ENCODE measurements at places on chromosomes 1 and 21.

DNA sequence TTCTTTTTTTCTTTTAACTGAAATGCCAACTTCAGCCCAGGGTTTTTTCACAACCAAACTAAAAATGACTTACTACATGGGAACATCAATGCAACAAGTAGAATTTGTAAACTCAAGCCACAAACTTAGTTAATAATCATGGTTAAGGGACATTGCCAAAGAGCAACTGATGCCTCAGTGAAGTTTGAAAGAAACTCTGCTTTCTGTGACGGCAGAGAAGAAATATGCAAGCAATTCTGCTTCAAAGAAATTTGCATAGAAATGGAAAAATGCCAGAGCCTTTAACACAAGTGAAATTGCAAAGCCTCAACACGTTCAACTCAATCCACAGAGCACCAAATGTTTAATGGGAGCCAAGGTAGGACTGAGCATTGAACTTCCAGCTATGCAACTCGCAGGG is 5.0 kb upstream of the CHD5 start:
- DNase-seq, result peak; percentile 65

- DNase-seq, result no peak
Measured at GRCh38 chr21:34343838-34344381, 19.9 kb upstream of the KCNE2 start.

DNA sequence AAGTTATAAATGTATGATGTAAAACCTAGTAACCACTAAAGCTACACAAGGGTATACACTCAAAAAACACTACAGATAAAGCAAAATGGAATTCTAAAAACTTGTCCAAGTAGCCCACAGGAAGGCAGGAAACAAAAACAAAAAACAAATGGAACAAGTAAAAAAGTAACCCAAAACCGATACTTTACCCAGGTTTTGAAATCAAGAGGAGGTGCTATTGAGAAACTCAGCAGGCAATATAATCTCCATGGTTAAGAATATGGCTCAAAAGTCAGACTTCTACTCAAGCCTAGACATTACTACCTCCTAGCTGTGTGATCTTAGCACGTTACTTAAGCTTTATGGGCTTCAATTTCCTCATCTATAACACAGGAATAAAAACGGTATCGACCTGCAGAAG is 13.3 kb downstream of the RBBP5 start:
- DNase-seq, result no peak

DNA sequence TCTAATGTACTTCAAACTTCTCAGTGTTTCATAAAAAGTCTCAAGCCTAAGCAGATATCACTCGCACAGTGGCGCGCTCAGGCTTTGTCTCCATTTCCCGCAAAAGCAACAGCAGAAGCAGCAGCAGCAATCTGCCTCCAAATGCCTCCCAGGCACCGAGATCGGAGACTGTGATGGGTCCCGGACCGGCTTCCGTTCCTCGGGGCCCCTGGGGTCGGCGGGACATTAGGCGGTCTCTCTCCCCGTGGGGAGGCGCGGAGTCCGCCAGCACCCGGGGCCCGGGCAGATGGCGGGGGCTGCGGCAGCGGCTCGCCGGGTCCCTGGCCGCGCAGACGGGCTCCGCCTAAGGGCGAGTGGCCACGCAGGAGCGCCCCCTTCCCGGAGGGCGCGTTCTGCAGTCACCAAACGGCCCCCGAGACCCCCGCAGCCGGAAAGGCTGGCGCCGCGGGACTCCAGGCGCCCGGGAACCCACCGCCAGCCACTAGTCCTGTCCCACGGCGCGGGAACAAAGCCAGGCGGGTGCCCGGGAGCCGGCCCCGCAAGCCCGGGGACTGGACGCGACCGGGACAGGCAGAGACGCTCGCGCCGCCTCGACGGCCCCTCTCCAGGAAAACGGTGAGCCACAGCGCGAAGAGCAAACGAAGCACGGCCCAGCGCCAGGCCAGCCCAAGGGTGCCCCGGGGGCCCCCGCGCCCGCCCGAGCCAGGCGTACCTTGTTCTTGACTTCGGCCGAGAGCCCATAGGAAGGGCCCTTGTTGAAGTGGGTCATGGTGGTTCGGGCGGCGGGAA is 590 bp downstream of the CNN3 start:
- DNase-seq, result no peak

DNA sequence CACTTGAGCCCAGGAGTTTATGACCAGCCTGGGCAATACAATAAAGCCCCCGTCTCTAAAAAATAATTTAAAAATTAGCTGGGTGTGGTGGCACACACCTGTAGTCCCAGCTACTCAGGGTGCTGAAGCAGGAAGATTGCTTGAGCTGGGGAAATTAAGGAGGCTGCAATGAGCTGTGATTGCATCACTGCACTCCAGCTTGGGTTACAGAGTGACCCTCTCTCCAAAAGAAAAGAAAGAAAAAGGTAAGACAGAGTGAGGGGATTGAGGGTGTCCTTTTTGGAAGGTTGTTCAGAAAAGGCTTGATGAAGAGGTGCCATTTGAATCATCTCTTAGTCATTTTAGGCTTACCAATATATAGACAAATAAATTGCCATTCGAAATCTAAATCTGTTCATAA is 4.0 kb upstream of the SRRM1 start:
- no peak for DNase-seq

DNA sequence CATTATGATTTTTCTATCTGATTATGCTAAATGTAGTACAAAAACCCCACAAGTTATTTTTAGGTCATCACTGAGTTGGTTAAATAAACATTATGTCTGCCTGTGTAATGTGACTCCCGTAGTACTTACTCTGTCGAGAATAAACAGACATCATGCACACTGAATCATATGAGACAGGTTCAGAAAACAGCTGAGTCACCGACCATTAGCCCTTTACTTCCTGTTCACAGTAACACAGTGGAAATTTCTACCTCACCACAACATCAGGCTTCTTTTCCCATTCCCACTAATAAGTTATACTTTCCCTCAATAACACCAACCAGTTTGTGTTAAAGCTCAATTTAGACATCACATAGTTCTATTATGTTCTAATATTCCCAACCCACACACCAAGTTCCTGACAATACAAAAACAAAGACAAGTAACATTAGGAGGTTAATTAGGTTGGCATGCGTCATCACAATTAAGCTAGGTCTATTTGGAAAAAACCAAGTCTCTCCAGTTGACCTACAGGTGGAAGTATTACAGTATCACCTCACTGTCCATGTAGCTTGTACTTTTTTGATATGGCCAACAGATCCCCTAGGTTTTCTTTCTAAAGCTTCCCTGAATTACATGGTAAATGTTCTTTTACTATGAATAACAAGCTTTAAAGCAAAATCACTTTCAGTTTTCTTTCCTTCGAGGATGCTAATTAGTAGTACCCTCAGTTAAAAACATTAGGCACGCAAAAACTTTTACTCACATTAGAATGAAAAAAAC is 154.2 kb downstream of the EIF4G3 start:
- peak; percentile 96 for DNase-seq

- DNase-seq, result no peak
Measured at GRCh38 chr1:246769306-246769705, 45.1 kb downstream of the SCCPDH start.

GRCh38 chr1:97942161-97943123 is 21.6 kb upstream of the DPYD start:
- no peak for DNase-seq

DNA sequence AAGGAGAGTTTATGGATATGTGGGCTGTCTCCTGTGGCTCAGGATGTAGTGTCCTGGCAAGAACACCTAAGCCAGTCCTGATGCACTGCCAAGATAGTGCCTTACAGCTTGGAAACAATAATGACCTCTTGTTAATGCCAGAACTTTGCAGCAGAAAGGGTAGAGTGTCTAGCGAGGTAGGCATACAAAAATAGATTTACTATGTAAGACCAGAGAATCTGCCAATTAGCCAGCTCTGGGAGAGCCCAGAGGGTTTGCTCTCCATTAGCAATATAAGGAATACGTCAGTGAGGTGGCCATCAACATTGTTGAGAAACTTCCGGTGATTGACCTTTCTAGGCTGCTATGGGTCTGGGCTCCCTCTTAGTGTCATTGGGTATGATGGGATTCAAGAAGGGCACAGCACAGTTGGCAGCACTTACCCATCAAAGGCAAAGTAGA is 178.5 kb upstream of the GALNT2 start:
- DNase-seq, result no peak

GRCh38 chr1:113675302-113675701 is 84.0 kb downstream of the PHTF1 start:
- no peak for DNase-seq

DNA sequence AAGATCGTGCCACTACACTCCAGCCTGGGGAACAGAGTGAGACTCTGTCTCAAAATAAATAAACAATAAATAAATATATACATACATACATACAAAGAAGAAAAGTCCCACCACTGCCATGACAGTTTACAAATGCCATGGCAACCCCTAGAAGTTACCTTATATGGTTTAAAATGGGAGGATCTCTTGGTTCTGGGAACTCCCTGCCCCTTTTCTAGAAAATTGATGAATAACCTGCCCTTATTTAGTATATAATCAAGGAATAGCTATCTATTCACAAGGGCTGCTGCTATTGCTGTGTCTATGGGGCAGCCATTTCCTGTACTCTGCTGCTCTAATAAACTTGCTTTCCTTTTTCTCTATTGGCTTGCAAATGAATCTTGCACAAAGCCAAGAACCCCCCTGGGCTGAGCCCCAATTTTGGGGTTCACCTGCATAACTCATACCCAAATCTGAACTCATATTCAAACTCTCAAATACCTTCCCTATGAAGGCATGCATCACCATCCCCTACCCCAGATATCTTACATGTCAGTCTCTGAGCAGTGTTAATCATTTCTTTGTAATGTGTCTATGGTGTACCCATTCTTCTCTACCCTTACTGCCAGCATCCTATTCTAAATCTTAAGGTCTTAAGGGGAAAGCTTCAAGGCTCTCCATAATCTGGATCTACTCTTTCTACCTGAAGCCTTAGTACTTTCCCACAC is 9.0 kb downstream of the GON4L start:
- no peak for DNase-seq

- DNase-seq, result no peak
Measured at GRCh38 chr1:157137046-157137407, 1.2 kb downstream of the ETV3 start.

- no peak for DNase-seq
Measured at GRCh38 chr1:165490175-165490574, 45.2 kb upstream of the RXRG start.

- no peak for DNase-seq
Measured at GRCh38 chr1:168552961-168553360, 9.2 kb upstream of the XCL2 start.

- no peak for DNase-seq
Measured at GRCh38 chr1:108585313-108585712, 25.4 kb downstream of the EEIG2 start.

DNA sequence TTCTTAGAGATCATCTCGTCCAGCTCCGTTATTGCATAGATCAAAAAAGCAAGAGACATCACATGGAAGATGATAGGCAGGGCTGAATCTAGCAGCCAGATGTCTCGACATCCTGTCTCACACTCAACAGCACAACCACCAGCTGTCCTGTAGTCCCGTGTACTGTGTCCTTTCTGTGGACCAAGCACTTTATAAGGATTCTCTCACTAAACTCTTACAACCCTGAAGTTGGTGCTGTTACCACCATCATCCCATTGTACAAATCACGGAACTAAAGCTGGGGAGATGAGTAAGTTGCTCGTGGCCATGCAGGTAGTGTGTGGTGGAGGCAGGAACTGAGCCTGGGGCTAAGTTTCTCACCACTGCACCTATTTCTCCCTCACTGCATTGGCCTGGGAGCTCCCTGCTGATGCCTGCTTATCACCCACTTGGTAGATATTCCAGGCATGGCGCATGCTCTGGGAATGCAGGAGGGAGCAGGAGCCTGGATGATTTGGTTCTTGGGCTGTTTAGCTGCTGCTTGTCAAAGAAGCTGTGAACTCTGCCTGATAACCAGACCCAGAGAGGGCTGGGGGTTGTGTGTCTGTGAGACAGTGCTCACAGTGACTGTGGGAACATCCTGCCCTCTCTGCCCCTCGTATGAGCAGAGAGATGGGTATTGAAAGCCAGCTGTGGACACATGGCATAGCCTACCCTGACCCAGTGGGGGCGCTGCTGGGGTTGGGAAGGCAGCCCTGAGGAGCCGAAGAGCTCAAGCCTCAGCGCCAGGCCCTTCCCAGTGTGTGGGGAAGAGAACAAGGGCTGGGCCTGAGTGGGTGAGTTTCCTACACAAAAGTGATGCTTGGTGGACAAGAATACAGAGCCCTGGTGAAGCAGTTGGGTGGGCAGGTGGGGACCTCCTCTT is 13.6 kb downstream of the PPFIA4 start:
- DNase-seq, result no peak

DNA sequence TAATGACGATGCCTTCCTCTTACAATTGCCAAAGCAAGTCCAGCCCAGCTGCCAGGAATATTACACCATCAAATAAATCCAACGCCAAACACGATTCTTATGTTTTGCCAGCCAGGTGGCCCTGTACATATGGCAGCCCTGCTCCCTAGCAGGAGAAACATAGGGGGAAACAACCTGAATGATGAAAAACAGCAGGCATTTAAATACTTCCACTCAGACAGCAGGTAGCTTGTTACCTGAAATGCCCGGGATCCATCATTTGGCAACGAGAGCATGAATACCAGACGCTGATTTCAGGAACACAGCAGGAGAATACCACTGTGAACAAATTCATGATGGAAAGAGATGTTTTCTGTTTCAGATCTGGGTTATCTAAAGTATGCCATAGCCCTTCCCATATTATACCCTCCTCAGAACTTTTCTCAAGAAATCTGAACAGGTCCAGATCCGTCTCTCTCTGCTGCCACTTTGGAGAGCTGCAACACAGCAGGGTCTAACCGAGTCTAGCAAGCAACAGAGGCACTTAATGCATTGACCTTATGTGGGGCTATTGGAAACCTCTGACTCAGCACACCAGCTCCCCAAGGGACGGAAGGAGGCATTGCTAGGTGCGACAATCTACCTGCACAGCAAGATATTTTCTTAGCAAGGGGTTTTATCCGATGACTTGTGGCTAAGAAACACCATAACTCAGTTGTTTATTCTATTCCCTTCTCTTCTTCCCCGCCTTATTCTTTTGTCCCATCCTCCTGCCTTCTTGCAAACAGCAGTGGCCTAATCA is 166.3 kb downstream of the BARHL2 start:
- DNase-seq, result no peak

DNA sequence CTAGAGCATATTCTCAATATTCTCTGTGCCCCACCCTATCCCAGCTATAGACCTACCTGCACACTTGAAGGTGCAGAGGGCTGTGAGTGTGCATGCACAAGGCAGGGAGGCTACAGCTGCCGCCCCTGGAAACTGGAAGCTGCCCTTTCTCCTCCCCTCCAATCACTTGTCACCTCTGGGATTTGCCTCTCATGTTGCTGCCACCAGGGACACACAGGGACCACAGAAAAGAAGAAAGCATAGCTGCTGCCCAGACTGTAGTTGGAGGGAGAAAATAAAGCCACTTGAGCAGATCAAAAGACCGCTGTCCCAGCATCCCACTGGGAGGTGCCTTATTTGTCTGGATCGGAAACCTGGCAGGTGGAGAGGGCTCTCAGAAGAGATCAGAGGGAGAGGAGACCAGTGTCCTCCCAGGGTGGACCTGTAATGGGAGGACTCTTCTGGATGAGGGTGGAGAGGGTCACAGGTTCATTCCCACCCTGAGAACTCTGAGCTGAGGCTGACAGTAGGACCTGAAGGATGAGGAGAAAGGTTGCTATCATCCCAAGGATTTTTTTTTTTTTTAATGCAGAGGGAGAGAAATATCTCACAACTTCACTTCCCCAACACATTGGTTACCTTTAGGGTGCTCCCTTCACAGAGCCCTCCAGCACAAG is 7.6 kb upstream of the INPP5B start:
- no peak for DNase-seq

GRCh38 chr1:48048064-48048463 is 50.9 kb upstream of the TRABD2B start:
- no peak for DNase-seq

All from amniotic stem cell (primary cell).